Airway epithelial cell (primary cell): ENCODE measurements at places on chromosomes 5 and 9. TPM values are rescaled to one million over a fixed set of nuclear protein-coding genes. Genes with fewer than 3 reads are reported as not detected.

The TESK1 gene
- total RNA-seq, result 10.0 and 16.8 TPM in 2 replicates

The IL13 gene
- not detected in 2 replicates for total RNA-seq

The ANKDD1B gene
- total RNA-seq, result not detected in 2 replicates

The TAF11L10 gene
- not detected in 2 replicates for total RNA-seq

The IL17B gene
- 0.63 TPM in 1 of 2 replicates, not detected in the other for total RNA-seq

The CA9 gene
- 39.5 and 44.6 TPM in 2 replicates for total RNA-seq

The CCNI2 gene
- total RNA-seq, result 0.49 and 0.93 TPM in 2 replicates

The STK32A gene
- total RNA-seq, result 0.46 and 1.8 TPM in 2 replicates

The PHYHD1 gene
- total RNA-seq, result 6.3 and 9.1 TPM in 2 replicates

The SURF6 gene
- 22.1 and 24.1 TPM in 2 replicates for total RNA-seq
